Stimulated activated CD4-positive, alpha-beta T cell treated with anti-CD3 and anti-CD28 coated beads, Interleukin-1b, Interleukin-23, amount 100 ng/mL, for 48 hours (primary cell): ENCODE measurements at places on chromosomes 7 and 10.

GRCh38 chr10:85864868-85865526 lies 501.6 kb downstream of the GRID1 start:
- DNase-seq, result no peak

DNA sequence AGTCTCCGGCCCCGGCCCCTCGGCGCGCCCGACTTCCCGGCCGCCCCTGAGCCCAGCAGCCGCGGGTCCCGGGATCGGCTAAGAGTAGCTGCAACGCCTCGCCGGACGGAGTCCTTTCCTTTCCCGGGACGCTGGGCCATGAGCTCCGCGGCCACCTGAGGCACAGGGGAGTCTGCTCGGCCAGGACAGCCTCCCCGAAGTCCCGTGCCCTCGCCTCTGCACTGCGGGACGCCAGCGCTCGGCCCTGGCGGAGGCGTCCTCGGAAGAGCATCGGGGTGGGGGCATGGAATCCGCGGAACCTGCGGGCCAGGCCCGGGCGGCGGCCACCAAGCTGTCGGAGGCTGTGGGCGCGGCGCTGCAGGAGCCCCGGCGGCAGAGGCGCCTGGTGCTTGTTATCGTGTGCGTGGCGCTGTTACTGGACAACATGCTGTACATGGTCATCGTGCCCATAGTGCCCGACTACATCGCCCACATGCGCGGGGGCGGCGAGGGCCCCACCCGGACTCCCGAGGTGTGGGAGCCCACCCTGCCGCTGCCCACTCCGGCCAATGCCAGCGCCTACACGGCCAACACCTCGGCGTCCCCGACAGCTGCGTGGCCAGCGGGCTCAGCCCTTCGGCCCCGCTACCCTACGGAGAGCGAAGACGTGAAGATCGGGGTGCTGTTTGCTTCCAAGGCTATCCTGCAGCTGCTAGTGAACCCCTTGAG lies 502 bp downstream of the SLC18A3 start:
- no peak for DNase-seq

DNA sequence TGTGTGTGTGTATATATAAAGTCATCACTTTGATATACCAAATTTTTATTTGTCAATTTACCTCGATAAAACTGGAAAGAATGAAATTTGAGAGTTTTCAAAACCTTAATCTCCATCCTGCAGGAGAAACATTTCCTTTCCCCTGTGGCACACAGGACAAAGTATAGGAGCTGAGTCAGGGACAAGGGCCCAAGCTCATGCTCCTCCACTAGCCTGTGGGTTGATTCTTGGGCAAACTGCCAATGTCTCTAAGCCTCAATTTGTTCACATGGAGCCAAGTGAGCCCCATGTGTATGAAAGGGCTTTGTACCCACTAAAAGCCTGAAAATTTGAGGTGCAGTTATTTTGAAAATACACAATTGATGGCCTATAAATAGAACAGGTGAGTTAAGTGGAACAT lies 60.3 kb upstream of the IL6 start:
- DNase-seq, result no peak

DNA sequence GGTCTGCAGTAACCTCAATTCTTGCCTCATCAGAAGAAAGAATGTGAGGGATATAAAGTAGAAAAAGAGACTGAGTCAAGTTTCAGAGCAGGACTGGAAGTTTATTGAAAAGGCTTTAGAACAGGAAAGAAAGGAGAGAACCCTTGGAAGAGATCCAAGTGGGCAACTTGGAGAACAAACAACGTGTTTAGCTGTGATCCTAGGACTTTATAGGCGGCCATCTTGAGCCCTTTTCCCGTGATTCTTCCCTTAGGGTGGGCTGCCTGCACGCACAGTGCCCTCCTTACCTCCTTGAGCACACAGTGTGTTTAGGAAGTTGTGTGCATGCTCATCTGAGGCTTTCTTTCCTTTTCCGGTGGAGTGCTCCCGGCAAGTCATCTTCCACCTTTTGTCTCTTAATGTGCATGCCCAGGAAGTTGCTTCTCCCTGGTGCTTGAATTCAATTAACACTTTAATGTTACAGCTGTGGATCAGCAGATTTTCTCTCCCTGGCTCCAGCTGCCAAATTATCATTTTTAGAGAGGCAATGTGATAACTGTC lies 59.8 kb downstream of the ENTPD1 start:
- DNase-seq, result no peak

DNA sequence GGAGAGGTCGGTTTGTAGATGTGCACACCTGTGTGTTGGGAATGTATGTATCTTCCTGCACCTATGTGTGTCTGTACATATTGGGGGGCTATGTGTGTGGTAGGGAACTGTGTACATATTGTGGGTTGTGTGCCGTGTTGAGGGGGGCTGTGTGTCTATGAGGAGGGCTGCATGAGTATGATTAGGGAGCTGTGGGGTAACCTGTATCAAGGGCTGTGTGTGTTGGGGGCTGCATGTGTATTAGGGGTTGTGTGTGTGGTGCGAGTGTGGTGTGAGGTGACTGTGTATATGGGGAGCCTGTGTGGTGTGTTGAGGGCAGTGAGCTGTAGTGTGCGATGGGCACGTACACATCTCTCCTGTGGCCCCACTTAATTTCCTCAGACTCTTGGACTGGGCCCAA lies 22.2 kb upstream of the PAX2 start:
- DNase-seq, result no peak

DNA sequence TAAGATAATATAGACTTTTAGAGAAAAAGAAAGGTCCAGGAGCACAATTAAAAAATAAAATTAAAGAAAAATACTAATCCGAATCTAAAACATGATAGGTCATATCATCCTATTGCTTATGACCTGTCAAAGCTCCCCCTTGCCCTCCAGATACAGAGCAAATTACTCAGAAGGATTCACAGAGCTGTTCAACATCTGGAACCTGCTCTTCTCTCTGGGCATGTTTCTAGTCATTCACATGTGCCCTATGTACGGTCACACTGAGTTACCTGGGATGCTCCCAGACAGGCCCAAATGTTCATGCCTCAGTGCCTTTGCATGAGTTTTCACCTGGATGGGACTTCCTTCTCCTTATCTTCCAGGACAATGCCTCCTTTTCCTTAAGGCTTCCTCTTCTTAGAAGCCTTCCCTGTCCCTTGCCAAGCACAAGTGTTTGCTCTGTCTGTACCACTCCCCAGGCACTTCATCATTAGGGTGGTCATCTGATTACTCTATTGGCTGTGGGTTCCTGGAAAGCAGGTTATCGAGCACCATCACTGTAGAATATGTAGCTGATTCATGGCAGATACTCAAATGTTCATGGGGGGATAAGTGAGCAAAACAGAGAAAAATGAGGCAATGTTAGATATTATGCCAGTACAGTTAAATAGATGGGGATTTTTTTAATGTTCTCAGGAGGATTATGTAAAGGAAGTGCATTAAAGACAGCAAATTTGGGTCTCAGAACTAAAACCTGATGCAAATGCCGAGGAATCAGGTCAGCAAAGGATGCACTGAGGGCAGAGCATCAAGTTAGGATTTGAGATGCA lies 12.0 kb upstream of the AOAH start:
- no peak for DNase-seq

- DNase-seq, result no peak
Measured at GRCh38 chr7:134520130-134520529, 7.2 kb upstream of the AKR1B10 start.

DNA sequence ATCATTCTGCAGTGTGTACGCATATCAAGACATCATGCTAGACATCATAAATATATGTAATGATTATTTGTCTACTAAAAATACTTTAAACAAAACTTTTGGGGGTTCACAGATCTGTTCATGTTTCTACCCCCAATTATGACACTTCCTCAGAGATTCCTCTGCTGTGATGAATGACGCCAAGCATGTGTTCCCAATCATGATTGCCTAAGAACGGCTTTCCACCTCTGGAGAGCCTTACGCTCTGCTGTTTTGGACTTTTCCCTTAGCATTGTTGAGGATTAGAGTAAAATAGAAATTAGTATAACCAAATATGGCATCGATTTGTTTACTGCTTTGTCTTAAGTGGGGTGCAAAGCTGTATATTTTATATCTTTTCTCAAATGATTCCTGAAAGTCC lies 236.3 kb upstream of the IGFBP3 start:
- no peak for DNase-seq

DNA sequence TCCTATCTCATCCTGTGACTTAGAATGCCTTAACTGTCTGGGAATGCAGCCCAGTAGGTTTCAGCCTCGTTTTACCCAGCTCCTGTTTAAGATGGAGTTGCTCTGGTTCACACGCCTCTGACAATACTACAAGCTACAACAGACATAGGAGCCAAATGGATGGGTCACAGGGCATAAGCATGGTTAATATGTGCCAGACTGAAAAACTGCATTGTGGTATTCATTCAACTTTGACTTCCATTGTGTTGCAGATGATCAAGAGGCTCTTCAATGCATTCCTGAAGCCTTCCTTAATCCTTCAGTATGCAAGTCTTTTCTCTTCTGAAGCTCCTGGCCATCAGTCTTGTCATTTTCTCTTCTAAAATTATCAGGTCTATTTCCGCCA lies 20.3 kb upstream of the RNF32 start:
- DNase-seq, result no peak

DNA sequence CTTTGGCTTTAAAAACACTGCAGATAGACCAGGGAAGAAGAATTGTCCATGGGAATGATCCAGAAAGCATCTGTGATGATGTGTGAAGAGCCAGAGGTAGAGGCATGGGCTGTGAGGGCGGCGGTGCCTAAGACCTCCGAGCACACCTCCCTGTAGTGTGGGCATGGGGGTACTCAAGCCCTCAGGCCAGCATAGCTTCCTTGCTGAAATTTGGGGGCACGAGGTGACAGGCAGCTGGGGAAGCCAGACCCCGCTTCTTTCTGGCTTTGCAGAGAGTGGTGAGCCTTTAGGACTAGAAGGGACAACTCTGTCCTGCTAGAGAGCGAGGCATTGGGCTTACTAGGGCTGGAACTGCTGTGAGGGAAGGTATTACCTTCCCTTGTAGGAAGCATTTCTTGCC lies 187.7 kb upstream of the SH2B2 start:
- no peak for DNase-seq

DNA sequence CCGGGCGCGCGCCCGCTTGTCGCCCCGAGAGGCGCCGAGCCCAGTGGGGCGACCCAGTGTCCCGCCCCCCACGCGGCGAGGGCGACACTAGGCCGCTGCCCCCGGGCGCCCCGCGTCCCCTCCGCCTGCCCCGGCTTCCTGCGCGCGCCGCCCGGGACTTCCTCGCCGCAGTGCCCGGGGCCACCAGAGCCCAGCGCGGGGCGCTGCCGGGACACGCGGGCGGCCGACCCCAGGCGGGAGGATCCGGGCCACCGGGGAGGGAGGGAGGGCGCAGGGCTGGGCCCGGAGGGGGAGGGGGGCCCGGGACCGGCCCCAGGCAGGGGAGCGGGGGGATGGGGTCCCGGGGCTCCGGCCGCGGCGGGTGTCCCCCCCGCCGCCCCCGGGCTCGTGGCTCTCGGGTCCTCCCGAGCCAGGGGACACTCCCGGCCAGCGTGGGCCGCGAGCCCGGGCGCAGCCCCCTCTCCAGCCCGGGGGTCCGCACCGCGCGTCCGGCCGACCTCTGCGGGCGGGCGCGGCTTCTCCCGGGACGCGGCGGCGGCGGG lies 435 bp upstream of the PWWP2B start:
- peak; percentile 56 for DNase-seq

GRCh38 chr10:97534746-97535367 lies 36.1 kb downstream of the UBTD1 start:
- DNase-seq, result peak; percentile 40

DNA sequence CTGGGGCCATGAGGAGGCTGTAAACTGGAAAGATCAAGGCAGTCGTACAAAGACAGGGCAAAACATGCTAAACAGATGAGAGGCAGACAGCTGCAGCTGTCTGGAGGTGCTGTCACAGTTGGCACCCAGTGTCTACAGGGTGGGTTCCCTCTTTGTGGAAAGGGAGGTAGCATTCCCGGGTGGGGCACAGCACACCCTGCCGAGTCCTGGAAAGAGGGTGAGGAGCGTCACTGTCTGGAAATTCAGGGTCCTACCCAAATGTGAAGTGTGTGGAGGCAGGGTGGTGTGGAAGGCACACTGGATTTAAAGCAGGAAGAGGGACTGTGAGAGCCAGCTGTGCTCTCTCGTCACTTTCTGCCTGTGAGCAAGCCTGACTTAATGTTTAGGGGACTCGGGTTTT lies 356.2 kb downstream of the SDK1 start:
- no peak for DNase-seq

- DNase-seq, result no peak
Measured at GRCh38 chr10:15180736-15181135, 12.2 kb upstream of the NMT2 start.

GRCh38 chr7:86201767-86202166 lies 441.9 kb upstream of the GRM3 start:
- no peak for DNase-seq

- DNase-seq, result no peak
Measured at GRCh38 chr10:11813855-11814567, 9.1 kb upstream of the PROSER2 start.

DNA sequence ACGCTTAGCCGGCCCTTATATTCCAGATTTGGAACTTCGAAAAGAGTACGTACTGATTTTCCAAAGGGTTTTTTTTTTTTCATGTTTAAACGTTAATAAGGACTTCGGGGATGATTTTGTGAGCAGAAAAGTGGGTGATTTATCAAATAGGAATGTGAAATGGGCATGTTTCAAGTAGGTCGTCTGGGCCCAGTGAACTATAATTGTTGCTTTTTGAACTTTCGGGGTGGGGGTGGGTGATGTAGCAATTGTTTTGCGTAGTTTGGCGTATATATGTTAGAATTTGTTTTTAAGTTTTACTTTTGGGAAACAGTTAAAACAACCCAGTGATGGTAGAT lies 299 bp upstream of the PBLD start:
- DNase-seq, result no peak
